ENCODE measurements at places on chromosomes 12 and 14.

GRCh38 chr12:118098911-118099671 is 4.7 kb downstream of the VSIG10 start:
- DNase-seq = no peak

DNA sequence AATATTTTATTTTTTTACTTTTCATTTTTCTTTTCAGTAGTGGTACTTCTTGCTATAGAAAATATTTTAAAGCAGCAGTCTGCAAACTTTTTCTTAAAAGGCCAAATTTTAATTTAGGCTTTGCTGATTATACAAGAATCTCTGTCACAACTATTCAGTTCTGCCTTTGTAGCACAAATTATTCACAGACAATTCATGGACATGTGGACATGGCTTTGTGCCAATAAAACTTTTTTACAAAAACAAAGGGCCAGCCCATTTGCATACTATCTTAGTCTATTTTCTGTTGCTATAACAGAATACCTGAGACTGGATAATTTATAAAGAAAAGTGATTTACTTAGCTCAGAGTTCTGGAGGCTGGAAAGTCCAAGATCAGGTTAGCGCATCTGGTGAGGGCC is 17.1 kb downstream of the LLPH start:
- no peak for DNase-seq

- DNase-seq = no peak
Measured at GRCh38 chr12:34388636-34389377, 366.5 kb downstream of the ALG10 start.

DNA sequence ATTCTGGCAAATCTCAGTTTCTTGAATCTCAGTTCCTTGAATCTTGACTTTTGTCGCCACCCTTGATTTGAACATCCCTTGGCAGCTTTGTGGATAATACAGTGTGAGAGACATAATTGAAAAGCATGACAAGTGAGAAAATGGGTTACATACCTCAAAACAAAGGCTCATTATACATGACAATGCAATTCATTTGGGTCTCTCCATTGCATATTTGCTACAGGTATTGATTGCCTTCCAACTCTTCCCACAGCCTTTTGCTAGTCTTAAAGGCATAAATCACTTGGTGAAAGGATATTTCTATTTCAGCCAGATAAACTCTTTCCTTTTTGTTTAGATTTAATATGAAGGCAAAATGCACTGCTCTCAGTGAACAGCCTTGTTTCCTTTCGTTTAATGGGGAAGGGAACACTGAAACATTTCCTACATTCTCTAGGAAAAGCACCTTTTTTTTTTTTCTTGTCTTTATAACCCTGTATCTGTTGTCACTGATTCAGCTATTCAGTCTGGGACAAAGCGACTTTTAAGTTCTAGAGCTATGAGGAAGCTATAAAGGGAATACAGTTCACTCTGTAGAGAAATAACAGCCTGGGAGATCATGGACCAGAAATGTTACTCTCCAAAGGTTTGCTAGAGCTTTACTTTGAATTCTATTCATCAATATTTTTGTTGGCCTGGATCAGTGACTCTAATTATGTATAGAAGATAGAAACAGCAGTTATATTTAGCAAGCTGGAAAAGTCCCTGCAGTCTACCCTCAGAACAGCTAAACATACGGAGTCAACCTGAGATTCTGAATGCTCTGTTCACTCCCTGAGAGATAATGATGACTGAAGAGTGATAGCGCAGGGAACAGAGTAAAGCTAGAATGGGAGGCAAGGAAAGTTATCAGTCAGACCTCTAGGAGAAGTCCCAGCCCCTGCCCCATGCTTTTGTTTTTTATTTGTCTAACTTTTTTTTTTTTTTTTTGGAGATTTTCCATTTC is 311.4 kb downstream of the RGS6 start:
- no peak for DNase-seq

GRCh38 chr14:43043850-43044249 is 1437.2 kb downstream of the LRFN5 start:
- DNase-seq = no peak

DNA sequence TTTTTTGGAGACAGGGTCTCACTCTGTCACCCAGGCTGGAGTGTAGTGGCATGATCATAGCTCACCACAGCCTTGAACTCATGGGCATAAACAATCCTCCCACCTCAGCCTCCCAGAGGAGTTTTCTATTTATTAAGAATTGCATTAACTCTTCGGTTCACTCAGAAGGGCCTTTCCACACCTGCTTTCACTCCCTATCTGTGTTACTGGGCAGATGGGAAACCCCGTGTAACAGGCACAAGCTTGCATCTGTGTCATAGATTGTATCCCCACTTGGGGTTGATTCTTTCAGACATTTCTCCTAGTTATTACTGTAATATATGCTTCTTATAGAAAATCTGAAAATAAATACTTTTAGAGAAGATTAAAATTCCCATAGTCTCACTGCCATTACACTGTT is 38.7 kb downstream of the STX2 start:
- DNase-seq = no peak

GRCh38 chr14:23398348-23398747 is 9.7 kb downstream of the MYH6 start:
- no peak for DNase-seq

DNA sequence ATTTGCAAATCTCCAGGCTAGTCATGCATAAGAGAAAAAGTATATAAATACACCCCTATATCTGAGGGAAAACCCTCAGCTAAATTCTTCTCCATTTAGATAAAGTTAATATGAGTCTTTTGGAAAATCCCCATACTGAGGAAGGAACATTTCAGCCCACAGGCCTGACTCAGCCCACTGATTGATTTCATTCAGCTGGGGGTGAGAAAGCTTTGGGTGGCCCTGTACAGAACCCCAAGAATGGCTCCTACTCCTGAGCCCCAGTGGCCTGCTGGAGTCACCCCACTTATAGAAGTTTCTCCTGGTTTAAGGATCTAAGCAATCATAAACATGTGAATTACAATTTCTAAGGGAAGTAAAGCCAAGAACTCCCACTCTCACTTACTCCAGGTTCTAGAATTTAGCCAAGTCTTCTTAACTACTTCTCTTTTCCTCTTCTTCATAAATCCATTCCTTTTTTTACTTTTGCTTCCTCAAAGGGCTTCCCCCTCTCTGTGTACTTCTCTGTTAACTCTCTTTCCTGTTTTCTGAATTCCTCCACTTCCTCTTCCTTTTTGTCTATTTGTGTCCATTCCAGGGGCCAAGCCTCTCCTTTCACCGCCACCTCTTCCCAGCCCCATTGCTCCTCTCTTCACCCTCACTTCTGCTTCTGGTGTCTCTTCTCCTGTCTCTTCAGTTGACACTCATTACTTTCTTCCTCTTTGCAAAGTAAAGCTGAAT is 21.0 kb downstream of the RTN1 start:
- DNase-seq = no peak

DNA sequence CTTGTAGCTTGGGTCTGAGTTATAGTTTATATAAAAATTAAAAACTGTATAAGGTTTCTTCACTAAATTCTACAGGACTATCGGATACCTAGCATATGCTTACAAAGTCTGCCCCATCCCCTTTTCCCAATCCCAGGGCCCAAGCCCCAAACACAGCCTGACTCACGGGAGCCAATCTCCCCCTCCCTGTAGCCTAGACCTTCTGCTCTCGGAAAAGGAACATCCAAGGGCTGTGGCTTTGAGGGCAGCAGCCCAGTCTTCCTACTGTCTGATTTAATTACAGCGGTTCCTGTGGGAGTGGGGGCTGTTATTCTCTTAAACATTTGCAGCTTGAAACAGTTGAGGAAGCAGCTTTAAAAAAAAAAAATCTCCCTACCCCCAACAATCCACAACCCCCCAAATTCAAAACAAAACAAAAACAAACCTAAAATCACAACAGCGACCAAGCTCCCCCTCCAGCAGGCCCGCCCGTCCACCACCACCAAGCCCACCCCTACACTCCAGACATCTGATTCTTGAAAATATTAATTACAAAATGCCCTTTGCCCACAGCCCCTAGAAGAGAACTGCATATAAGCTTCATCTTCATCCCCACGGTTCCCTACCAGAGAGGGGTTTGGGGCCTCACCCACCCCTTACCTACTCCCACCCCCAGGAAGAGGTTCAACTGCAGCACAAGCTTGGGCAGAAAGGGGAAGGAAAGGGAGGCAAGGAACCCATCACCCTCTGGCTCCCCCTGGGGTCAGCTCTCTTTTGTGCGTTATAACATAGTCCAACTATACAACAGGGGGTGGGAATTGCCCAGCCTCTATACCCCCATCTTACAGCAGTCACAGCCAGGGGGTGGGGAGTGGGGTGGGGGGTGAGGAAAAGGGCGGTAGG is 1.1 kb upstream of the PRKAG1 start:
- DNase-seq = peak; percentile 61

DNA sequence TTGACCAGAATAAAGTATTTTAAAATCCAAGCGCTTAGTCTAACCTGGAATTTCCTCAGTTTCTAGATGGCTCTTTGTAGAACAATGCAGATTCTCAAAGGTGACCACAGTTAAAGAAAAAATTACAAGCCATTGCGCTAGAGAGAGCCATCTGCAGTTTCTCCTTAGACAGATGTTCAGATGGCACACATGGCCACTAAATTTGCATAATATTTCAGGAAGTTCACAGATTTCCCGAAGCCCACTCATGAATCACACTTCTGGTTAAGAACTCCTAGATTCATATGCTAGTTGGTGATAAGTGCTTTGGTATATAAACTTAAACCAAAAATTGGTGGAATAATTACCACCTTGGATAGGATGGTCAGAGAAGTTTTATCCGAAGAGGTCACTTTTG is 749 bp downstream of the AKAP3 start:
- DNase-seq = peak; percentile 27

GRCh38 chr14:64640839-64641238 is 63.4 kb upstream of the PLEKHG3 start:
- no peak for DNase-seq

- peak; percentile 82 for DNase-seq
Measured at GRCh38 chr12:5088586-5089264, 45.0 kb downstream of the KCNA5 start.

DNA sequence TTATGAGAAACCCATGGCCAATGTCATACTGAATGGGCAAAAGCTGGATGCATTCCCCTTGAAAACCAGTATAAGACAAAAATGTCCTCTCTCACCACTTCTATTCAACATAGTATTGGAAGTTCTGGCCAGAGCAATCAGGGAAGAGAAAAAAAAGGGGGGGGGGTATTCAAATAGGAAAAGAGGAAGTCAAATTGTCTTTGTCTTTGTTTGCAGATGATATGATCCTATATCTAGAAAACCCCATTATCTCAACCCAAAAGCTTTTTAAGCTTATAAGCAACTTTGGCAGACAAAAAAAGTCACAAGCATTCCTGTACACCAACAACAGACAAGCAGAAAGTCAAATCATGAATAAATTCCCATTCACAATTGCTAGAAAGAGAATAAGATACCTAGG is 19.5 kb downstream of the GLIPR1L1 start:
- DNase-seq = no peak

GRCh38 chr12:119153477-119154434 is 25.0 kb upstream of the HSPB8 start:
- DNase-seq = peak; percentile 68

- DNase-seq = no peak
Measured at GRCh38 chr12:42017051-42017450, 127.6 kb downstream of the GXYLT1 start.

- DNase-seq = peak; percentile 26
Measured at GRCh38 chr12:13293096-13293495, 96.6 kb downstream of the EMP1 start.

DNA sequence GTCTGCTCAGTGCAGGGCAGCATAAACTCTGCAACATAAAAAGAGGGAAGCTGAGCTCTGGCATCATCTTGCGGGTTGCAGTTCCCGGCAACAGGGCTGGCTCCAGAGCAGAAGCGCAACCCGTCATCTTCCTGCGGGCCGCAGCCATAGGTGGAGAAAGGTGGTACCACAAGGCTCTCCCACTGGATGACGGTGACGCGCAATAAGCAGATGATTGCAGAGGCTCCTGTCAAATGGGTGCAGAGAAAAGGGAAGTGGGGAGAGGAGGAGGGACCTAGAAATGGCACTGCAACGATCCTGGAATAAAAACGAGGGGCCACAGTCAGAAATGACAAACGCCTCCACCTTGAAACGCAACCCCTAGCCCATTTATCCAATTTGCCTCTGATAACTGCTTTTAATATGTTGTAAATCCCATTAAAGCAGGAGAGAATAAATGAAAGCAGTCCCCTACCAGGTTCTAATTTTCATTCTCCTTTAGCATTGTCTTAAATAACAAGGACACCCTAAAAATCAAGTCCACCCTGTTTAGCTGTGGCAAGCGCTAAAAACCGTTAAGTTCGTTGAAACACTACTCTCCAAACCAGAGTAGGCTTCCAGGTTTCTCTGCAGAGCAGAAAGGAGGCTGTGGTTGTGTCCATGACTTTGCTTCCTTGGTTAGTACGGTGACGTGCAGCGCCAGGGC is 30.9 kb upstream of the TUBA1C start:
- DNase-seq = no peak

DNA sequence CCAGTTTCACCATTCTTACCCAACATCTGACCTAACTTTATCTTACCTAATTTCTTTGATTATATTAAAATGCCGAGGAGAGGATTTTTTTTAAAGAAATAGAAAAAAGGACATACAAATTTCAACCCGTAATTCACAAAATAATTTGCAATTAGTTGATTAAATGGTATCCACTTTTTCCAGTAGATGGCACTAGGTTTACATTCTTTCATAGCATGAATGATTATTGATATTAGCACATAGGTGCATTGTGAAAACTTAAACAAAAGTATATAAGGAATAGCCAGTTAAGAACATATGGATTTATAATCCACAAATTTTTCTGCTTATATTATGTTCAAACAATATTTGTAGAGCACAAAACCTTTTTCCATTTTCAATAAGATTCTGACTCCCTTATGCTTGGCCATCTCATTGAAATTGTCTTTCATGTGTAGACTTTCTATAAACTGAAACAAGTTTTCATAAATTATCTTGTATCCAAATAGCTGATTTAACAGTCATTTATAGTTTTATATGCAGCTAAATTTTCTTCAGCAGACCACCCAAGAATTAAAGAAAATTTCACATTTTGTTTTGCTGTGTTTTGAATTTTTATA is 35.3 kb downstream of the MSRB3 start:
- peak; percentile 45 for DNase-seq

DNA sequence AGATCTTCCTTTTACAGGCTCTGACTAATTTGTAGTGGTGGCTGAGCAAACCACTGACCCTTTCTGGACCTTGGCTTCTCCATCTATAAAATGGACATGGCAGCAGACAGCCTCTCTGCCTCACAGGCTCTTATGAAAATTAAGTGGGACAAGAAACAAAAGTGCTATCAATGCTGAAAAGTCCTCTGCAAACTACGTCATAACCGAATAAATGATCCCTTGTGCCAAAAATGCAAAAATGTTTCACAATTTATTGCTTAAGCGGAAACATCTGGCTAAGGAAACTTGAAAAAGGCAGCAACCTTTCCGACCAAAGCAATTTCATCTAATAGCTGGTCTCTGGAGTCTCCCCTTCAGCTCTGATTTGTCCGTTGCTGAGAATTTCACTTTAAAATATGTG is 108.5 kb upstream of the PLXNC1 start:
- DNase-seq = peak; percentile 53

DNA sequence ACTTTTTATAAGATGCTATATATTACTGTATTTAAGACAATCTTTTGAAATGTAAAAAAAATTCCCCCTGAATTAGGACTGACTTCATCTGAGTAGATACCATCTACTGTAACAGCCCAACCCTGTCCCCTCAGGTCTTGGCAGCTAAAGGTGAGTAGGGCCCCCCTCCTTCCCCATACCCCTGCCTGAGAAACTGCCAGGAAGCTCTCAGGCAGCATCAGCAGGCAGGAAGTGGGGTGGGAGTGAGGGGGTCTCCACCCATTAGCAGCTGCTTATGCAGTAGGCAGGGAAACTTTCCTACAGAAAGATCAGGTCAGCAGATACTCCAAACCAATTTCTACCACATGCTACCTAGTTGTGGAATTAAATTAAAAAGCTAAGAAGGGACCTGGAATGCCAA is 62.5 kb downstream of the PAX9 start:
- DNase-seq = no peak

- DNase-seq = peak; percentile 39
Measured at GRCh38 chr12:4271717-4272423, 1.7 kb upstream of the CCND2 start.
